ENCODE measurements at places on chromosomes 6 and 20. TPM values are rescaled to one million over a fixed set of nuclear protein-coding genes. Genes with fewer than 3 reads are reported as not detected.

The CENPW gene
- 1.7 TPM for total RNA-seq

The GRM4 gene
- total RNA-seq, result 8.1 TPM

The TRIM15 gene
- not detected for total RNA-seq

The CCND3 gene
- total RNA-seq, result 17.9 TPM

The HLA-DPB1 gene
- 6.7 TPM for total RNA-seq

The ADGRF4 gene
- total RNA-seq, result 0.33 TPM

The MED20 gene
- total RNA-seq, result 24.9 TPM

The SCUBE3 gene
- total RNA-seq, result 10.0 TPM

The KIF25 gene
- not detected for total RNA-seq

The AKAP7 gene
- 26.6 TPM for total RNA-seq

The PTPRK gene
- total RNA-seq, result 107 TPM

The GLP1R gene
- total RNA-seq, result 0.88 TPM

The TEAD3 gene
- total RNA-seq, result 11.1 TPM

The ZNF311 gene
- 2.9 TPM for total RNA-seq

The CAGE1 gene
- not detected for total RNA-seq

The QRSL1 gene
- total RNA-seq, result 21.4 TPM

The EFCAB8 gene
- 0.05 TPM for total RNA-seq

The CNR1 gene
- 17.9 TPM for total RNA-seq

The POLR1H gene
- total RNA-seq, result 17.3 TPM

The MAPK13 gene
- 9.2 TPM for total RNA-seq

The RNF39 gene
- total RNA-seq, result 0.22 TPM

The BPIFB1 gene
- not detected for total RNA-seq

The SLC22A7 gene
- not detected for total RNA-seq

Measured in camera-type eye (tissue), 1 donor.